ENCODE measurements at places on chromosomes 16 and 17.

GRCh38 chr17:48484850-48485249 lies 46.0 kb downstream of the HOXB1 start:
- no peak for DNase-seq

DNA sequence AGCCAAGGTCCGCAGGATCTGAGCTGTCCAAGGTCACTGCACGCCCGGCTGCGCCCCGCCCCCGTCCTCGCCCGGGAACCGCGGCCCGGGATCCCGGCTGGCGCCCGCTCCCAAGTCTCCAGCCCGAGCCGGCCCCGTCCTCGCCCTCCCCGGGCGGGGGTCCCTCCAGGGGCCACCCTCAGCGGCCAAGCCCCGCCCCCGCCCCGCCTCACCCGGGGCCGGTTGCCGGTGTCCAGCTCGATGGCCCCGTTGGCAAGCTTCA lies 216 bp downstream of the VPS9D1 start:
- peak; percentile 73 for DNase-seq

GRCh38 chr17:16329519-16330271 lies 23.6 kb downstream of the CENPV start:
- DNase-seq, result peak; percentile 13

DNA sequence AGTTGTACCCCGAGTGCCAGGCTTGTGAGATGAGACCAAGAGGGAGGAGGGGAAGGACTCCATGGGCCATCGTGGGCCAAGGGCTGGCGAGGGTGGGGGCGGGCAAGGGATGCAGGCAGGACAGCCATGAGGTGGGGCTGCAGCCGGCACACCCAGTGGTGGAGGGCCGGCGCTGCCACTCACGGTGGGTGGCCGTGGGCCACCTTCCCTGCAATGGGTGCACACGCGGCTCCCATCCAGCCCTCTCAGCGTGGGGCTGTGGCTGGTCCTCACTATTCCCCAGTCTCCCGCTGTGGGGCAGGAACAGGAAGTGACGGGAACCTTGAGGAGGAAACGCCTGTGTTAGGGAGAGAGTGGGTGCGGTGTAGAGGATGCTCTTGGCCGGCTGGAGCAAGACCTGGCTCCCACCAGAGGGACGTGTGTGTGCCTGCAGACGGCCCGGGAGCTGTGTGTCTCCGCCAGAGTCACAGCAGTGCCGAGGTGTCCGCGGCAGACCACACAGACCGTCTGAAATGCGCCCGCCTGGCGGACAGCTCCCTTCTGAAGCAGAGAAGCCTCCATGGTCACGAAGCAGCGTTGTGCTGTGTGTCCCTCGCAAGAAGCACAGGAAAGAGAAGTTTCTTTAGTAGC lies 23.6 kb downstream of the CIBAR2 start:
- no peak for DNase-seq

DNA sequence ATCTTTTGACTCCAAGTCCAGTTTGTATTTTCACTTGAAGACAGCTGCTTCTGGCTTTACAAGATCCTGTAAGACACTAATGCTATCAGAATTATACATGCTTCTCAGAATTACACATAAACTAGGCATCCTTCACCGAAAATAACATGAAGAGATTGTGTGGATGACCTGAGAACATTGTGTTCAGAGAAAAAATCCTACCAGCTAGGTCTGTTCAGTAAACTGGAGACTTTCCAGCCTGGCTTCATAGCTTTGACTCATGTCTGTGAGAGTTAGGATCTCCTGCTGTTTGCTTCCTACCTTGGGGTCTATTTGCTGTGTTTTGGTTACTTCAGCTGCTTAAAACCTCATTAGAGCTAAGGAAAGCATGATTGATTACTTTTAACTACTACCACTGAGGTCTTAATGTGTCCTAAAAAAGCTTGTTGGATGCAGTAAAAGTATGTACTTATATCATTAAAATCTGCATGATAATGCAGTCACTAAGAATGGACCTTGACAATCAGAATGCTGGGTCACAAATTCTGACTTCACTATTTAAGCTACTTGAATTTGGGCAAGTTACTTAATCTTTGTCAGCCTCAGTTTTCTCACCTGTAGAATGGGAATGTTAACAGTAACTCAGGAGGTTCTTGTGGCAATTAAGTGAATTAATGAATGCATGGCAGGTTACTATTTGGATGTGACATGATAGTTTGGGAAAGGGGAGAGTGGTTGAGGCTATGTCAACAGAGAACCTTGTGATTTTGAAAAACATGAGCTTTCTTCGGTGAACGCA lies 8.0 kb upstream of the MYH13 start:
- no peak for DNase-seq

- DNase-seq, result no peak
Measured at GRCh38 chr17:77478281-77478680, 337.5 kb downstream of the SEC14L1 start.

DNA sequence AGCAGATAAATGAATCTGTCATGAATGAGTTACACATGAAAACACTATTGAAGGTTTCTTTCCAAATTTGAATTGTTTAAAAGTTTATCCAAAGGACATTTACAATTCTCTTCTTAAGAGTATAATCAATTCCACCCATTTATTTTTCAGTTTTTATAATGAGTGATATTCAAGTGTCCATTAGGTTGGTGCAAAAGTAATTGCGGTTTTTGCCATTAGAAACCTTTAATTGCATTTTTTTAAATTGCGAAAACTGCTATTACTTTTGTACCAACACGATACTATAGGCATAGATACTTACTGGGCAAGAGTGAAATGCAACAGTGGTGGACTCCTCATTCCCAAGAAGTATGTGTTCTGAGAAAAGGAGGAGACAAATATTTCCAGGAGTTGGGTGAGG lies 422.7 kb upstream of the MON1B start:
- DNase-seq, result no peak

- peak; percentile 70 for DNase-seq
Measured at GRCh38 chr17:36641877-36642845, 40.8 kb downstream of the MRM1 start.
